ENCODE measurements at places on chromosomes 1 and 21.

- DNase-seq, result no peak
Measured at GRCh38 chr1:53942127-53942957, 3.2 kb downstream of the IFT25 start.

GRCh38 chr21:41761934-41762635 is 4.8 kb downstream of the RIPK4 start:
- DNase-seq, result no peak

DNA sequence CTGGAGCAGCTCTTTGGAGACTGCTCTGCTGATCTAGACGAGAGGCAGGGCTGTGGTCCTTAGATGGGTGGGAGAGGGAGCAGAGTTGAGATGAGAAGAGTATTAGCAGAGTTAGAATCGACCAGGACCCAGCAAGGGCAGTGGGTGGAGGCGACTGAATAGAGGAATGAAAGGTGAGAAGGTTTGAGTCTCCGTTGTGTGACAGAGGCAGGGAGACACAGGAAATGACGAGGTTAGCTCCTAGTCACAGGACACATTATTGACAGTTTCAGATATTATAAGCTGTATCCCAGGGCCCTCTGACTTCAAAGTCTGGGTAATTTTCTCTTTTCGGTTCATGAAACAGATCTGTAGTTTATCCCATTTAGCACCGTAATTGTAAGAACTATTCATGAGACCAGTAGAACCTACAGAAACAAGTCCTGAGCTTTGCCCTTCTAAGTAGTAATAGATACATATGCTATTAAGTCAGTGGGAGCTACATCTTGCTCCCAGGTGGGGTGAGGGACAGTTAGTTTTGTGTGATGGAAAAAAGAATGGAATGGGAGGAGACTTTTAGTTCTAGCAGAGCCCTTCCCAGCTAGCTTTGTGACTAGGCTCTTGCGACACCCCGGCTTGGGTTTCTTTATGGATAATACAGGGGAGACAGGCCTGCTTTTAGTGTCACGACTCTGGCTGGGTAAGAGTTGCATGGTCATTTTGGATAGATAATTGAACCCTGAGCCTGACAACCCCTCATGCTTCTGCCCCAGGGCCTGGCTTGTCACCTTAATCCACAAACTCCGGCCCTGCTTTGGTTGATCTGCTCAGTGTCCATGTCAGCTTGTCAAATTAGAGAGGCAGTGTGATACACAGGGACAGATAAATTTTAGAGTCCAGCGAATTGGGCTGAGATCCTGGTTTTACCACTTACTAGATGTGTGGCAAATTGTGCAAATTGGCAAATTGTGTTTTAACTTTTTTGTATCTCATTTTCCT is 70.2 kb downstream of the UCK2 start:
- peak; percentile 34 for DNase-seq

- no peak for DNase-seq
Measured at GRCh38 chr1:113530021-113530420, 139.7 kb downstream of the MAGI3 start.

DNA sequence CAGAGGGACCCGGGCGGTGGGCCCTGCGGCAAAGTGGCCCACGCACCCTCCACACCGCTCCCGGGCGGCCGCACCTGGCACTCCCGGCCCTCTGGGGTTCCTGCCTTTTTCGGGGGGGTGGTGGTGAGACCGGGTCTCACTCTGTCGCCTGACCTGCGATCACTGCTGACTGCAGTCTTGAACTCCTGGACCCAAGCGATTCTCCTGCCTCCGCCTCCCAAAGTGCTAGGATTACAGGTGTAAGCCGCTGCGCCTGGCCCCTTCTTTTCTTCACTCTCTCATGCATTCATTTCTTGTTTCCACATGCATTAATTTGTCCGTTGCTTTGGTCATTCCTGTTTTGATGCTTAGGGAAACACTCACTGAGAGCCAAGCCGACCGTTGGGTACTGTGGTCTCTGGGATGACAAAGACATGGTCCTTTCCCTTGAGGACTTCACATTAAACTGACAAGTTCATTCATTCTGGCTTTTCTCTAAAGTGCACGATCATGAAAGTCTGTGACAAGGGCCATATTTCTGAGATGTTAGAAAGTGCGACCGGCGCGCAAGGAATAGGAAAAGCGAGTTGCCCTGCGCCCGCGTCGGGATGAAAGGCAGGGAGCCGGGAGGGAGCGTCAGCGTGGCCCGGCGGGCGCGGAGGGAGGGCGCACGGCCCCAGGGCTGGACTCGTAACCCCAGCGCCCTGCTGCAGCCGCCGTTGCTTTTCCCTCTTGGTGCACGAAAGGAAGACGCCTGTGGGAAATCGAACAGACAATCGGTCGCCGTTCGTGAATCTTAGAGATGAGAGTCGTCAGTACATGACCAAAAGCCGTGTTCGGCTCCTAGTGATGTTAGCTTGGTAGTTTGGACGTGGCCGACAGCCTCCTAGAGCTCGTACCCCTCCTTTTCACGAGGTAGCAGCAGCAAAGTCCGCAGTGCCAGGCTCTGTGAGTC is 1.0 kb upstream of the MCOLN2 start:
- DNase-seq, result peak; percentile 14

DNA sequence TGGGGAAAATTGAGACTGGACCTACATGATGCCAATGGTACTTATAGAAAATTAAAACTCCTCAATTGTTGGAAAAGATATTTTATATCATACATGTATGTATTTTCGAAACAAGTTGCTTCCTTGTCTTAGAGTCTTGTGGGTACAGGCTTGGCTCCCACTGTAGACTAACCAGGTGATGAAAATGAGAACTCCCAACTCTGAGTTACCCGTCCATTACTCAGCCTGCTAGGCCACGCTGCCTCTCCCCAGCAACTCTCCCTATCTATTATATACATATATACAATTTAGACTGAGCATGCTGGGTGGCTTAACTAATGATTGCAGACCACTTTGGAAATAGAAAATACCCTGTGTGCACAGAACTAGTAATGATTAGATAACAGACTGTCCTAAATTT is 628.7 kb downstream of the LMO4 start:
- no peak for DNase-seq

DNA sequence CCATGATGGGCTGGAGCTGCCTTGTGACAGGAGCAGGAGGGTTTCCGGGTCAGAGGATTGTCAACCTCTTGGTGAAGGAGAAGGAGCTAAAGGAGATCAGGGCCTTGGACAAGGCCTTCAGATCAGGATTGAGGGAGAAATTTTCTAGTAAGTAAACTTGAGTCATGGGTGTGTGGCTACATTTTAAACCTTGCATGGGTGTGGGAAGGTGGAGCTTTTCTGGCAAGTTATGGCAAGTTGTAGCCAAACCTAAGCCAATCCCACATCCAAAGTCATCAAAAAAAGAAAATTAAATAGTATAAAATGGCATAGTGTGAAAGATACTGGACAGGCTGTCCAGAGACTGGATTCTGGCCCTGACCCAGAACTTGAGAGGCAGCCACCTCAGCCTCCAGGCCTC is 39.8 kb upstream of the HSD3B1 start:
- no peak for DNase-seq

DNA sequence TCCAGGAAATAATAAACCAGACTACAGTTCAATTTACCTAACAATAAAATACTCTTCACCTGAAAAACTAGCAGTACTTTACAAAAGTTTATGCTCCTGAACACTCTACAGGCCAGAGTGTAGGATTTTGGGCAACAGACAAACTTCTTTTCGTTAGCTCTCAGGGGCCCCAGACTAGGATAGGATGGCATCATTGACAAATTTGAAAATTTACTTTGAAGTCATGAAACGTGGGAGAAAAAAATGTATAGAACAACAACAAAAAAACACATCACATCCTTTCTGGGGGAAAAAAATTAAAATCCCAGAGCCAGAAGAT is 1.2 kb downstream of the PTP4A2 start:
- no peak for DNase-seq

GRCh38 chr1:77438236-77438913 is 156.6 kb downstream of the AK5 start:
- peak; percentile 86 for DNase-seq

DNA sequence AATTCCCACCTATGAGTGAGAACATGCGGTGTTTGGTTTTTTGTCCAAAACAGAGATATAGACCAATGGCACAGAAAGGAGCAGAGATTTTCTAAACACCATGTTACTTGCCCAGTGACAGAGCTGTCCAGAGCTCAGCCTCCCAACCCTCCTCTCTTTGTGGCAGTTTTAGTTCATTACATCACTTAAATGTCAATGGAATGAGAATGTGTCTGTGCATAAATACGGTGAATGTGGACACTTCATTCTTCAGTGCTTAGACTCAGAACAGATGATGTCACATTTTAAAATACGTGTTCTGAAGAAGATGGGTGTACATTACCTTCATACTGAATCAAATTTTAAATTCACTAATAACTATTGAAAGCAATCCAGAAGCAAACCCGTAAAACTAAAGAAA is 374.9 kb downstream of the DSCAM start:
- peak; percentile 51 for DNase-seq

DNA sequence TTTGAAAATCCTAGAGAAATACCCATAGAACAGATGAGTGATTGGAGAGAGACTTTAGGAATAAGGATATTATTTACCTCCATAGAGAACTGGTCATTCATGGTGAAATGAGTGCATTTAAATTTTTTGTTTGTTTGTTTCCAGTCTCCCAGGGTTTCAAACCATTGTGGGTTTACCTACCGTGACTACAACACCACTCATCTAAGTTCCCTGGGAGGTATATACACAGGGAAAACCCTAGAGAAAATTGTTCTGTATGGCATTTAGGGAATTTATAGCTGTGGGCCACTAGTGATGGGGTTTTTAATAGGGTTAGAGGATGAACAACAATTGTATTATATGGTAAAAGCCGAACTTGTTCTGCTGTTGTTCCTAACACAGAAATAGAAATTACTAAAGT is 109.2 kb downstream of the USP25 start:
- no peak for DNase-seq

DNA sequence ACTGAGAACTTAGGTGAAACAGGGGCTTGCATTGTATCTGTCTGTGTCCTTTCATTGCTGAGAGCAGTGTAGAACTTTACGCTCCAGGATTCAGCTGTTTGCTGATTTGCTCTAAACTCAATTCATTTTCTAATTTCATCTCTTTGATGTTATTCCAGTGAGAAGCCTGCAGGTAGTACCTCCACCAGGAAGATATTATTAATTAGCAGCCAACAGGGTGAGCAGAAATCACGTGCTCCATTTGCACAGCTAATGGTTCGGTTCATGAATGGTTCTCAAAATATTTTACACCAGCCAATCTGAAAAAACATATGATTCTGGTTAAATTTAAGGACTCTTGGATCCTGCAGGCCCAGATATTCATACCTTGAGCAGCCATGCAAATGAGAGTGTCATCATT is 52.1 kb downstream of the SUSD4 start:
- DNase-seq, result no peak

- DNase-seq, result no peak
Measured at GRCh38 chr1:172973424-172973823, 77.3 kb downstream of the TNFSF18 start.
